ENCODE measurements at places on chromosomes 11 and 22.

- no peak for DNase-seq
Measured at GRCh38 chr22:45628515-45628914, 43.1 kb upstream of the ATXN10 start.

DNA sequence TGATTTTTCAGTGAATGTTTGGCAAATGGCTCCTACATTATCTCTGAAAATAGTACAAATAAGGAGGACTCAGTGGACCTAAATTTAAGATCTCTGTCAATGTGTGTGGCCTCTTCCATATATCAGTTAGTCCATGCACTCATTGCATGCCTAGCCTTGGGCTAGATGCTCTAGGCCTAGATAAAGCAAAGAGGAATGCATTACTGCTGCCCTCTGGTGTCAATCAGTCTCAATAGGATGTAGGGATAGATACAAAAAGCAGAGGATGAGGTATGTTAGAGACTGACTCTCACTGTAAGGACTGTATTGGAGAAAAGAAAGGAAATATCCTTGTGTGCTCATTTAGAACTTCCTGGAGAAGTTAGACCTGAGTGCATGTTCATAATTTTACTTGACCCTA lies 42.0 kb downstream of the MS4A2 start:
- DNase-seq: no peak

- DNase-seq: no peak
Measured at GRCh38 chr22:50186761-50187523, 1.2 kb downstream of the TRABD start.

- no peak for DNase-seq
Measured at GRCh38 chr22:40331706-40332105, 14.6 kb upstream of the ADSL start.

DNA sequence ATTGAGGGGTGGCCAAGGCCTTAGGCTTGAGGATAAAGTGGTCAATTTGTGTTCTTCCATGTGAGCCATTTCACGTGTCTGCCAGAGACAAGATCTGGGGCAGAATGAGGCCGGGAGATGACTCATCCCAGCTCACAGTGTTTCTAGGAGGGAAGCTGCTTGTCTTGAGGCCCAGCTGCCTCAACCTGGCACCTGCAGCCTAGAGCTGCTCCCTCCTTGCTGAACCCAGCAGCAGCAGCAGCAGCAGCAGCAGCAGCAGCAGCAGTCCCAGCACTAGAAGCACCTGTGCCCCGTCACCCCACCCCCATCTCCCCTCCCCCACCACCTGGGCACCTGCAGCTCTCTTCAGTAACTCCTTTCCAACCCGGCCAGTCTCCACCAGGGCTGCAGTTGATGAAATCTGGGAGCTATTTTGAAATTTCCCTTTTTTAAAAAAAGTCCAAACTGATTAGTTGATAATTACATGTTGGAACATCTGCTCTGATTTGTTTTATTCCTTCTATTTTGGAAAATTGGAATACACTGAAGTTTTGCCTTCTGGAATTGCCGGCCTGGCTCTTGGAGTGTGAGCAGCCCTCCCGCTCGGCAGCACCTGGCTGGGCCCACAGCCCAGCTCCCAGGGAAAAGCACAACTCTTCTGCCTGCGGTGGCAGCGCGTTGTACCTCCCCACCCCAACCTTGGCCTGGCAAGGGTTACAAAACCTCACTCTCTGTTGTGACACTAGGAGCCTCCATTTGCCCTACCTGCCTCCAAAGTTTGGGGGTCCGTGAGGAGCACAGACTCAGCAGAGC lies 143.5 kb downstream of the NXPE2 start:
- no peak for DNase-seq

DNA sequence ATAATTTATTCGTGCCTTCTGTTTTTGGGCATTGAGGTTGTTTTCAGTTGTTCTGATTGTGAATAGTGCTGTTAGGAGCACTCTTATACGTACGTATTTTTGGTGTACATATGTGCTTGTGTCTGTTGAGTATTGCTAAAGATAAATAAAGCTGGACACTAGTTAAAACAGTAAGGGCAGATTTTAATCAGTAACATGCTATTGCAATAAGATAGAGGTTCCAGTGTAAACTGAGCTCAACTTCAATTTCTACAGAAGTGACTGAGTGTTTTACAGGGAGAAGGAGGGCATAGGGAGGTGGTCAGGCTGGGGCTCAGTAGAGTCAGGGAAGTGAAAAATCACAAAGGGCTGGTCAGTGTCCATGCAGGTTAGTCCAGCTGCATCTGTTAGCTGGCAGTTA lies 76.0 kb upstream of the PARVA start:
- DNase-seq: no peak

DNA sequence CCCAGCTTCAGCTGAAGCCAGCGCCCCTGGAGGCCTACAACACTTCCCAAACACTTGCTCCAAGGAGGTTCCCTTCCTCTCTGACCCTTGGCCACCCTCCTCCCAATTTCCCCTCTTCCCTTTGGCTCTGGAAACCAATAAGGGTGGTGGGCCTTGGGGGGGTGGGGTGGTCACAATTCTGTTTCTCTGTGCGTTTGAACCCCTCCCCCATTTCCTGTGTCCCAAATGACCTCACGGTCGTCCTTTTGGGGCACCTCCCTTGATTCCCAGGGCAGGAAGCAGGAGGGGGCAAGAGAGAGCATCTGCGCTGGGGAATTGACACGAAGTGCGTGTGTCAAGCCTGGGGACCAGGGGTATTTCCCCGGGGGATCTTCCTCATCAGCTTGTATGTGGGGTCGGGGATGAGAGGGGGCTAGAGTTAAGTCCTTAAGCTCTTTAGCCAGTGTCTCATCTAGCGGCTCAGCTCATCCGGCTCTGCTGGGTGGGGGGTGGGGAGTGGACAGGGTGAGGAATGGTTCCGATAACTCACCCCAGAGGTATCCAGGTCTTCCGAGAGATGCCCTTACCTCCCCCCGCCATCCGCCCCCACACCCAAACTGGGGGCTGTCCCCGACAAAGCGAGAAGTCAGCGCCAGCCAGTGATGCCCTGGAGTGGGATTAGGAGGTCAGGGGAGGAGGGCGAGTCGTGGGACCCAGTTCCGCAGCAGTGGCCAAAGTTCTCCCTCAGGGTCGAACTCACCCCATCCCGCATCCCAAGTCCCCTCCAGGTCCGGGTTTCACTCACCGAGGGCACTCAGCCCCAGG lies 587 bp downstream of the ESAM start:
- no peak for DNase-seq

- no peak for DNase-seq
Measured at GRCh38 chr11:10247011-10247410, 47.0 kb downstream of the SBF2 start.

- no peak for DNase-seq
Measured at GRCh38 chr11:32229576-32230240, 138.8 kb downstream of the RCN1 start.

DNA sequence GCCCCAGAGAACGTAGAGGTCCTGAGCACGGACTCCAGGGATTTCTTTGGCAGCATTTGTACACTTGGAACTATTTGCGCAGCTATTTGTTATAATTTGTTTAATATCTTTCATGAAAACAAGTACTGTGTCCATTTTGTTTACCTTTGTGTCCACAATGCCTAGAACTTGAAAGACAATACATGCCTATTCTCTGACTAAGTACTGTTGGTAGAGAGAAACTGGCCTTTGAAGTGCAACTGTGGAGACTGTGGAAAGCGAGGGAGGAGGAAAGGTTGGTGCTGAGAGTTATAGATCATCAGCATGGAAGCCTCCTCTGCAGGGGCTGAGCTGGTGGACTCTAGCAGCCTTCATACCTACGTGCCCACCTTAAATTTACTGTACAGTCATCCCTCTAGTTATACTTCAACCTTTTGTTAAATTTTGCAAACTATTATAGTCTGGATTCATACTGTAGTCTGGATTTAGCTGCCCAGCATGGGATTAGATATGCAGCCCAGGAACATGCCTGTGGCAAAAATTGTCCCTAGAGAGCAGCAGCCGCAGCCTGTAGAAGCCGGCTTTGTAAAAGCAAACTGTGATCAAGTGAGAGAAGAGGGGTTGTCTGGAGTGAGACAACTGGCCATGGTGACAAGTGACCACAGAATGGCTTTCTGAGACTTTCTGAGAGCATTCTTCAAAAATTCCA lies 24.2 kb upstream of the YAP1 start:
- no peak for DNase-seq

- peak; percentile 61 for DNase-seq
Measured at GRCh38 chr11:70191495-70192140, 11.5 kb upstream of the FADD start.

DNA sequence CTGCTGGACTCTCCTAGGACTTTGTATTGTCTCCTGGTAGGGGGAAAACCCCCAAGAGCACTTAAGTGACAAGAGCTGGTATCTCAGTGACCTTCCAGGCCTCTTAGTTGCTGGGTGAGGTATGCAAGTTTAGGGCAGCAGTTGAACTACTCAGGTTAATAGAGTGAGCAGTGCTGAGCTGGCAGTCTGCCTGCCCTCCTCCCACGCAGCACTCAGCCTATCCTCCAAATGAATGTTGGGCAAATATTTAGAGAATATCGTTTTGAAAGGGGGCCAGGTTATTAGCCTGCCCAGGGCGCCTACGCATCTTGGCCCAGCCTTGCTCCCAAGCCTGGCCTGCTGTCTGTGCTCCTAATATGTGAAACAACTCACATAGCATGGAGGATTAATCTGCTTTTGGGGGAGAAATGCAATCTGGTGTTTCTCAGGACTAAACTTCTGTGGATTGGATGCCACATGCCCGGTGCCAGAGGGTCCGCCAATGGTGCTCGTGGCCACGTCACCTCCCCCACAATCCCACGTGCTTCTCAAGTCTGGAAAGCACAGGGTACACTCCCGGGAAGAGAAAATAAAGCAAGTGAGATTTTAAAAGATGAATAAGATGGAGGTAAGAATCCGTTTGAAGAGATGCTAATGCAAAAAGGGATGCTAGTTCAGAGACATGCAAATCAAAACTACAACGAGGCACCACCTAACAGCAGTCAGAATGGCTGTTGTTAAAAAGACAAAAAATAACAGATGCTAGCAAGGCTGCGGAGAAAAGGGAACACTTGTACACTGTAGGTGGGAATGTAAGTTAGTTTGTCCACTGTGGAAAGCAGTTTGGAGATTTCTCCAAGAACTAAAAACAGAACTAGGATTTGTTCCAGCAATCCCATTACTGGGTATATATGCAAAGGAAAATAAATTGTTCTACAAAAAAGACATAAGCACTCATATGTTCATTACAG lies 67.7 kb downstream of the SPON1 start:
- no peak for DNase-seq

DNA sequence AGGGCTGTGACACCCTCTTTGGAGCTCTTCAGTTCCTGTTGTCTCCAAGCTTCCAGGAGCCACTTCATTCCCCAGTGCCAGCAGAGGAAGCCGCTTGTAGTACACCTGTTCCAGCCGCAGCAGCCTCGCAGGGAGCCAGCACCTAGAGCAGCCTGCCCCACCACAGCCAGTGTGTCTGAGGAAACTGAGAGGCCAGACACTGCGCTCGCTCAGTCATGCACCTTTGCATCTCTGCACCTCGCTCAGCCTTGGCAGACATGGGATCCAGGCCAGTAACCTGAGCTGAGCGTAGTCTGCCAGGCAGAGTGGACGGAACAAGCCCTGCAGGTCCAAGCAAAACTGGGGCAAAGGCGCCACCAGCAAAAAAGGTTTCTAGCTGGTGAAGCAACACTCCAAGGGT lies 1072.1 kb downstream of the JRKL start:
- no peak for DNase-seq

DNA sequence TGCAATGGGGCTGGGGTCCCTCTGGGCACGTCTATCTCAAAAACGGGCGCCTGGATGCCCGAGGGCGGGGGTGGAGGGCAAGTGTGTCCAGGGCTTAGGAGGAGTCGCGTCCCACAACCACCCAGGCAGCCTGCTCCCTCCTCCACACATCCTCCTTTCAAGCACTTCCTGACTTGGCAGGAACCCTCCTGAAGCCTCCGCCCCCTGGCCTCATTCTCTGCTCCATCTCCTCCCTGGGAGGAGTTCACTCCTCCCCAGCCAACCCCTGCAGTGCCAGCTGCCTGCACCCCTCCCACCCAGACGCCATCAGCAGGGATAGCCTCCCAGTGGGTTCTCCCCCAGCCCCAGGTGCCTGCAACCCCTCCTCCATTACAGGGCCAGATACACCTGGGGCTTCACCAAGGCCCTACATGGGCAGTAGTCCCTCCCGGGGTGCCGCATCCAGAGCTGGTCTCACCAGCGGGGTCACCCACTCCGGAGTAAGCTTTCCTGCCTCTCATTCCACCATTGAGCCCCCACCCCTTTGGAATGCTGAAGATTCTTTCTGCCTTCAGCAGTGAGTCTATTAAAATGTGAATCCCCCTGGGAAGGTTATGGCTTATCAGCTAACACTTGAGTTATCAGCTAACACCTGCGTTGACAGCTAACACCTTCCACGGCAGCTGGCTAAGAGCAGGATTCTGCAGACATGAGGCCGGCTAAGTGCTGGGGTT lies 24.4 kb downstream of the RTN4R start:
- peak; percentile 41 for DNase-seq

DNA sequence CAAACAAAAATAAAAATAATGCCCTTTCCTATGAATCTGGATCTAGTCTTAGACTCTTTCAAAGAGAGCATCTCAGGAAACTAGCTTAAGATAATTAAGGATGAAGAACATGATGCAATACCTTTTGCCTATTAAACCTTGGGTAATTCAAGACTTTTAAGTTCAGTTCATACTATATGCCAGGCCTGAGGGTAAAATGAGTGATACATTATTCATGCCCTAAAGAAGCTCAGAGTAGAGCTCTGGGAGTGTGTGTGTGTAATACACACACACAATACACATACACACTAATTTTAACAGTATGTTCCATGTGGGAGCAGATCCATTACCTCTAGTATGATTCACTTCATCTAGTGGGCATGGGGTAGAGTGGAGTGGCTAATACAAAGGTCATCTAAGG lies 651.4 kb upstream of the CHORDC1 start:
- DNase-seq: no peak

DNA sequence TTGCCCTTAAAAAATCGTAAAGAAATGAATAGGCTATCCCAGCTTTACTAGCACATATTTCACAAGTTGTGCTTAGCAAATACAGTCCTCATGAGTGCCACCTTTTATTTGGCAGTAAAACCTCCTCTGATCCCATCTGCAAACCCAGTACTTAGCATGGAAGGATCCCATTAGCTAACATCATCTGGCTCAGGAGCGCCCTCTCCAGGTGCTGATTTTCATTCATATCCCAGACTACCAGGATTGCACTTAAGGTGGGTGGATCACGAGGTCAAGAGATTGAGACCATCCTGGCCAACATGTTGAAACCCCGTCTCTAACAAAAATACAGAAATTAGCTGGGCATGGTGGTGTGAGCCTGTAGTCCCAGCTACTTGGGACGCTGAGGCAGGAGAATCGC lies 76.1 kb upstream of the PAX6 start:
- DNase-seq: no peak
